GM12878 (cell line): ENCODE measurements at places on chromosomes 2 and 18. TPM values are rescaled to one million over a fixed set of nuclear protein-coding genes. Genes with fewer than 3 reads are reported as not detected.

The OTOF gene
- 0.29 TPM in 1 of 2 replicates, not detected in the other for total RNA-seq

The KLHL41 gene
- 0.10 and 0.77 TPM in 2 replicates for total RNA-seq

The HRH4 gene
- total RNA-seq = not detected in 2 replicates

The LRRC30 gene
- total RNA-seq = not detected in 2 replicates

The CASP10 gene
- total RNA-seq = 11.2 and 12.4 TPM in 2 replicates

The POTEJ gene
- not detected in 2 replicates for total RNA-seq

The MC2R gene
- total RNA-seq = 0.15 TPM in 1 of 2 replicates, not detected in the other

The SEPTIN2 gene
- total RNA-seq = 222 and 244 TPM in 2 replicates

The NMUR1 gene
- total RNA-seq = 0.08 TPM in 1 of 2 replicates, not detected in the other

The CABLES1 gene
- 14.5 and 15.6 TPM in 2 replicates for total RNA-seq

The SP140L gene
- 17.3 and 18.5 TPM in 2 replicates for total RNA-seq

The ZNF397 gene
- total RNA-seq = 11.2 and 11.6 TPM in 2 replicates

The ABHD1 gene
- 0.29 TPM in 1 of 2 replicates, not detected in the other for total RNA-seq

The DPYSL5 gene
- total RNA-seq = not detected in 2 replicates

The RAB11FIP5 gene
- 0.05 and 0.08 TPM in 2 replicates for total RNA-seq

The MGAT4A gene
- 23.1 and 23.4 TPM in 2 replicates for total RNA-seq

The APCDD1 gene
- total RNA-seq = not detected in 2 replicates

The SLC9A4 gene
- 0.05 and 0.10 TPM in 2 replicates for total RNA-seq

The TLX2 gene
- total RNA-seq = 5.3 and 5.5 TPM in 2 replicates

The HOXD11 gene
- total RNA-seq = not detected in 2 replicates

The KATNAL2 gene
- 1.9 and 2.1 TPM in 2 replicates for total RNA-seq
